ENCODE measurements at places on chromosomes 12 and 14. TPM values are rescaled to one million over a fixed set of nuclear protein-coding genes. Genes with fewer than 3 reads are reported as not detected.

The IL22 gene
- polyA plus RNA-seq = not detected

- no peak overlapping the region for H3K27ac ChIP-seq
- no peaks in the 10 kb centered on the region for H3K27me3 ChIP-seq
Observed at GRCh38 chr12:46516238-46516932, 143.8 kb upstream of the SLC38A2 start.

The AQP2 gene
- not detected for polyA plus RNA-seq

The PIK3C2G gene
- 0.08 TPM for polyA plus RNA-seq

DNA sequence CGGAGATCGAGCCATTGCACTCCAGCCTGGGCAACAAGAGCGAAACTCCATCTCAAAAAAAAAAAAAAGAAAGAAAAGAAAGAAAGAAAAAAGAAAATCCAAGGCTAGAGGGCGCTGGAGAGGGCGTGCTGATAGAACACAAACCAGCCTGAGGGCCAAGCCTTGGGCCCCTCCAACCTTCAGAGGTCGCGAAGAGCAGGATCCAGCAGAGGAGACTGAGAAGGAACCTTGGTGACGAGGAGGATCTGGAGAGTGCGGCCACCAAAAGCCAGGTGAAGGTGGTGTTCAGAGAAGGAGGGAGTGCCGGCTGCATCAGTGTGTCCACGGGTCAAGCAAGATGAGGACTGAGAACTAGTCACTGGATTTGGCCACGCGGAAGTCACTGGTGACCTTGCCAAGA lies 4.1 kb upstream of the DYNC1H1 start:
- no peaks in the 10 kb centered on the region for H3K27me3 ChIP-seq
- peaks cover 22% of the 10 kb centered on the region for H3K4me1 ChIP-seq
- H3K4me3 ChIP-seq = no peak overlapping the region
- H3K36me3 ChIP-seq = no peaks in the 10 kb centered on the region
- H3K27ac ChIP-seq = no peak overlapping the region

All from SK-N-SH (cell line).